ENCODE measurements at places on chromosomes 7 and 10.
A peak's percentile ranks its signal among the peaks of the same experiment; 100 is the strongest.

DNA sequence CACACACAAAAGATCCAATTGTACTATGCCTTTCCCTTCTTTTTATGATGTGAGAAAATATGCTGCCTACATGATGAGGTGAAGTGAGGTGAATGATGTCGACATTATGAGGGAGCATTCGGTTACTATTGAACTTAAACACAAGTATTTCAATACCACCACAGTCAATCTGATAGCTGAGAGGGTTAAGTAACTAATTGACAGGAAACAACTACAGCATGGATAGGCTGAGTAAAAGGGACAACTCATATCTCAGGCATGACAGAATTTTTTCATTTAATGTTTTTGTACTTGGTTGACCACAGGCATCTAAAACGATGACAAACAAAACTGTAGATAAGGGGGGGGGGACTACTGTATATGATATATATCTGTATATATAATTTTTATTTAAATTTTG is 488.9 kb downstream of the SH2D4B start:
- DNase-seq, result peak; percentile 61

GRCh38 chr7:75055830-75056772 is 17.5 kb downstream of the RCC1L start:
- DNase-seq, result peak; percentile 37

- no peak for DNase-seq
Observed at GRCh38 chr10:86954681-86955500, 2.5 kb downstream of the MMRN2 start.

DNA sequence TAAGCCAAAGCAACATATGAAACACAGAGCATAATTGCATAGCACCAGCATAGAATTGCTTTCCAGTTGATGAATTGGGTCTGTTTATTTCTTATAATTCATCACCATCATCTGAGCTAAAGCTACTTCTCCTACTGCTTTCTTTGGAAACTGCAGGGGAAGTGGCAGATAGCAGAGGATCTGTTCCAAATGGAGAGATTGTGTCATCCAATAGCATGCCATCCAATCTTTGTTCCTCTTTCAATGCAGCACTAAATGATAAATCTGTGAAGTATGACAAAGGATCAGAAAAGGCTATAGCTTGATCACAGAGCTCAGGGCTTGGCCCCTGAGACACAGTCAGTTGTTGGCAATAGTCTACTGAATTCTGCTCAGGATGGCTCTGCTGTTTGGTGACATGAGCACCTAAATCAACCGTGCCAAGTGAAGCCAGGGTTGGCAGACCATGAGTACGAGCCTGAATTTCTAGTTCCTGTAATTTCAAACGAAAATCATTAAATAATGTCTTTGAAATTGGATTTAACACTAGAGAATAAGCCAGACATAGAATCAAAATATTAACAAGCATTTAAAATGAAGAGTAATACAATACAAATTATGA is 90.0 kb downstream of the TFEC start:
- DNase-seq, result no peak

DNA sequence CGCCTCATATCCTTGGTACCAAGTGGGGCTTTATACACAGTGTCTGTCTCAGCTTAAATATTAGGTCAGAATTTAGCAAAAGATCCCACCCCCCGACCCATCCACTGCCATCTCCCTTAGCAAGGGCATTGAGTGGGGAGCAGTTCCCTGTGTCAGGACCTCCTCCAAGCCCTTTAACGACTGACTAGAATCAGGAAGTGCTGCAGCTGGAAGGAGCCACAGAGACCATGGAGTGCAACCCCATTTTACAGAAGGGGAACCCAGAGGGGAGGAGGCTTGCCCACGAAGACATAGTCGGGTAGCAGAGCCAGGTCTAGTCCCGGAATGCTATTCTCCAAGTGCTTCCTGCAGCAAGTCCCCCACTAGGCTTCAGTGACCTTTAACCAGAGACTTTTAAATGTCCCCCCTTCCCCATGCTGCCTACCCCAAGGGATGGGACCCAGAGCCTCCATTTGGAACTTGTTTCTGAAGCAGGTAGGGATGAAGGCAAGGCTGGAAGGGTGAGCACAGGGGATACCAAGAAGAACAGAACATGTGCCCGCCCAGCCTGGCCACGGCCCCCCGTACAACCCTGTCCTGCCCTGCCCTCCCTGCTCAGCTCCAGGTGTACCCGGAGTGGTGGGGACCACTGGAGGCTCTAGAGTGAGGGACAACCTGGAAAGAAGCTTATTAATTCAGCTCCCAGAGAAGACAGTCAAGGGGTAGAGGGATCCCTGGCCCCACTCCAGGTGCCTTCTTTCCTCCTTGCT is 41.3 kb downstream of the C10orf105 start:
- DNase-seq, result no peak

GRCh38 chr10:130233426-130233825 is 97.2 kb downstream of the GLRX3 start:
- no peak for DNase-seq

DNA sequence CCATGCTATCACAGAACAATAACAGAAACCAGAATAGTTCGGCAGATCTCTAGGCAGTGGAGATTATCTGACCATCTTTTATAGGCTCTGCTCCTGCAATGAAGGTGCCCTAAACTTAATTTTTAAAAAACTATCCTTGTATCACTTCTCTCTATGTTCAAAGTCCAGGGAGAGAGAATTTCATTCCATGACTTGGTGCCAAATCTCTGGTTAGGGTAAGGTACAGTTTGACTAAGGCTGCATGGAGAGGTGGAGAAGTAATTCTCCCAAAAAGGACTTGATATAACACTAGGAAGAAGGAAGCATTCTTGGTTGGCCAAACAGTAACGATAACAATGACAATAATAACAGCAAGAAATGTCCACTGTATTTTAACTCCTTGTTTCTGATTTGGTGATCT is 40.0 kb downstream of the DNAJB9 start:
- DNase-seq, result no peak
